ENCODE measurements at places on chromosomes 4 and X. TPM values are rescaled to one million over a fixed set of nuclear protein-coding genes. Genes with fewer than 3 reads are reported as not detected.

GRCh38 chr4:55758570-55758969 lies 61.0 kb upstream of the EXOC1L start:
- DNase-seq: no peak

DNA sequence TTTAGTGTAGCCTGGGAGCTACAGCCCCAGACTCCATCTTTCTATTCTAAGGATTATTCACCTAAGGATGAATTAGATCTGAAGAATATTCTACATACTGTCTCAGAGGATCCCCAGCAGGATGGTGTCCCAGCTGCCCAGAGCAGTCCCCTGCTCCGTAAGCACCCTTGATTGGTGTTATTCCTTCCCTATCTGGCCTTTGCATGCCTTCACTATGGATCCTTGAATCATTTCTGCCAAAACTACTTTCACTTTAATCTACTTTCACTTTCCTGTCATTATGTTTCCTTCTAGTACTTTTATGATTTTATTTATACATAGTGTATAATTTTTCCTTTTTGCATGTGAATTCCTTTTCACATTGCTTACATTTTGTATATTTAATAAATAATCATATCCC lies 39.2 kb downstream of the ARHGAP24 start:
- DNase-seq: no peak

- DNase-seq: no peak
Measured at GRCh38 chr4:95526075-95526474, 22.7 kb downstream of the UNC5C start.

DNA sequence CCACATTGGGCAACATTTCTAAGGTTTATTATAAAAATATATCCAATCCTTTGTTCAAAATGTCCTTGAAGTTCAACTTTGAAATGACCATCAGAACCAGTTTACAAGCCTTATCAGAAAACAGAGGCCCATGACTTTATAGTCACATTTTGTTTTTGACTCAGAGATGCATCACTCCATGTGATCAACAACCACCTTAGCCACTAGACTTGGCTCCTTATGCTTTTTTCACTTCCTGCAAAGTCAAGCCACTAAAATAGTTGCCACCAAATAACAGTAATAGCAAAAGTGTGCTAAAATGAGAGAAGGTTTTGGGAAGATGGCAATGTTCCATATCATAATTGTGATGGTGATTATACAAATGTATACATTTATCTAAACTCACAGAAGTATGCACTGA lies 181.7 kb downstream of the MAML3 start:
- no peak for DNase-seq

Gene GRPR
- total RNA-seq: 0.56 TPM

DNA sequence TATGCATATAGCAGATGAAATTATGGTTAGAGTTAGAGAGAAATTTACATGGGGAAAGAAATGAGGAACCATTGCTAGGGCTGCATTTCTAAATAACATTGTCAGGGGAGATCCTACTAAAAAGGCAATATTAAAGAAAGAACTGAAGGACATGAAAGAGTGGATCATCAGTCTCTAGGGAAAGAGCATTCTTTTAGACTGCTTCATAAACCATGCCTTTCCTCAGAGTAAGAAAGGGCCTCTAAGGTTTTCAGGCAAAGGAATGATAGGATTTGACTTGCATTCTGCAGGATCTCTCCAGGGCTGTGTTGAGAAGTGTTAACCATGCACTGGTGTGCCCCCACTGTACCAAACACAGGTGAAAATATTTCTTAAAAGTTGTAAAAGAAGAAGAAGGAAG lies 385.4 kb upstream of the MAD2L1 start:
- no peak for DNase-seq

Gene STS
- 7.2 TPM for total RNA-seq

- DNase-seq: no peak
Measured at GRCh38 chrX:1582686-1583437, 8.5 kb upstream of the AKAP17A start.

Gene PTPN13
- 44.1 TPM for total RNA-seq

Gene AIMP1
- 30.2 TPM for total RNA-seq

Gene LNX1
- total RNA-seq: 0.10 TPM

Gene PLK4
- total RNA-seq: 5.6 TPM

DNA sequence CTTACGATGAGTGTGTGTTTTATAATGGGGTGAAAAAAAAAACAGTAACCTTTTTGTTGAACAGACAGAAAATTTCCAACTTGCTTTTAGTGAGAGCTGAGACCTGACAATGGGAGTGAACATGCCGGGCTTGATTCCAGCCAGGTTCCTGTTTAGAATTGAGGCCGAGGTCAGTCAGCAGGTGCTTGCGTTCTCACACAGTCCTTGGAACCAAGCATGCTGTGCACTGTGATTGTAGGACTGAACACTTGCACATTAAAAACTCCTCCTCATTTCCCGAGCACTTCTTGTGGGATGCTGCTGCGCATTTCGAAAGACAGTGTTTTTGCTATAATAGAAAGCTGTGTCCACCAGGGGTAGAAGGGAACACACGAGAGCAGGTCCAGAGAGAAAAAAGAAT lies 51.8 kb downstream of the TMEM131L start:
- DNase-seq: no peak

GRCh38 chrX:45400027-45400779 lies 199.5 kb upstream of the DIPK2B start:
- no peak for DNase-seq

DNA sequence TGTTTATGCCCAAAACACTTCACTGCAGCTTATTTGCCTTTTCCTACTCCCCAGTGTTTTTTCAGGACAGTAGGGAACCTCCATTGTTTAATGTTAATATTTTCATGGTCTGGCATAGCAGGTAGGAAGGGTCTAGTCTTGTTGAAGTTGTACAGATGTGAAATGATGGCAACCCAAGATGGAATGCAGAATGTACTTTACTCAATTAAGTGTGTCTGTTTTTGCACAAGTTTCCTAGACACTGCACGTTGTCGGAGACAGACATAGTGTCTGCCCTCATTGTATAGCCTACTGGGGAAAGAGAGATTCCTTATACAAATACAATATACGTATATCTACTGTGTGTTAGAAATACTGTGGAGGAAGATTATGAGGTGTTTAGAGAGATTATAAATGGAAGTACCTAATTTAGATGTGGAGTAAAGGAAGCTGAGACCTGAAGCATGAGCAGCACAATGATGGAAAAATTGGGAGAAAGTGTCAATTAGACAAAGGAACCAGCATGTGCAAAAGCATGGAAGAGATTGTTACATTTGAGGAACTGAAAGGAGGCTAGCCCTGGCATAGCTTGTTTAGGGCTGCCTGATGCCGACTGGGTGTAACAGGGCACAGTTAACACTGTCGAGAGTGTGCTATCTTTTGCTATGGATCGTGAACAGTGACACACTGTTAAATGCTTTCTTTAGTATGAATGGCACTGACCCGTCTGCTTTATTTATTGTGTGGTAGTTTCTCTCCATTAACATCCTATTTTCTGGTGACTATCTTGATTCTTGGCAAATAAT lies 18.4 kb downstream of the CPEB2 start:
- DNase-seq: no peak

- no peak for DNase-seq
Measured at GRCh38 chr4:163196926-163197480, 30.3 kb upstream of the NAF1 start.

DNA sequence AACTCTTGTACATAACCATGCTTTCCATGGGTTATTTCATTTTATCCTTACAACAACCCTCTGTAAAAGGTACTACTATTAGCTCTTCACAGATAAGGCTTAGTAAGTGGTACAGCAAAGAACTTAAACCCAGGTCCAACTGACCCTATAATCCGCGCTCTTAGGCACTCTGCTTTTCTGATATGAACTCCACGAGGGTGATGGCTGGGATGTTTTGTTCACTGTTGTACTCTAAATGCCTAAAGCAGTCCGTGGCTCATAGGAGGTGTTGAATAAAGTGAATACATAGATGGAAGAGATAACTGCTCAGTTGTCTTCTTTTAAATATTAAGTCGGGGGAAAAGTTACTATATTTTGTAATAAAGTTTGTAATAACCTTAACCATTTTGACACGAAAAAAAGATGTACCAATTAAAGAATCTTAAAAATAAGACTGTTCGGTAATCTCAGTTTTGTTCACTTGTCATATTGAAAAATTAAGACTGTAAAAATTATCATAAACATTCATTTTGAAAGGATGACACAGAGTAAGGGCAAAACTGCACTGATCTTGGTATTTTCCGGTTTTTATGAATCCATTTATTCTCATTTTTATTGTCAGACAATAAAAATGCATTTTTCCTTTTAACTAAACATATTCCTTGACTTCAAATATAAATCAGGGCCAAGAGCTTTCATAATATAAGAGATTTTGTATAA lies 166.5 kb downstream of the FBXW7 start:
- DNase-seq: no peak

- no peak for DNase-seq
Measured at GRCh38 chr4:133131829-133132460, 17.1 kb upstream of the PCDH10 start.

Gene XAGE1A
- not detected for total RNA-seq

DNA sequence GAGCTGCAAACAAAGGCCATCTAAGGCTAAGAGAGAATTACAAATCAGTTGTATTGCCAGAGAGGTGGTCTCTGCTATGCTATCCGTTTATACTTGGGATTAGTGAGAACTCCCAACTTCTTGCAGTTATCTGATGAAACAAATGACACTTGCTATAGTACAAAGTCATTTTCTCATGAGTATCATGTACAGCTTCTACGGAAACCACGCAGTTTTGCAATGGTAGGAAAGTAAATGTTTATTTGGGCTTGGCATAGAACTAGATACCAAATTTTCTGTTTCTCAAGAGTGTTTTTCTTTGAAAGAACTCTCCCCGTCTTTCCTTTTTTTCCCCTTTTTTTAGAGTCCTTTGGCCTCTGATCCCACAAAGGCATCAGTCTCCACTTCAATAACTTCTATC lies 128.2 kb upstream of the ENPEP start:
- no peak for DNase-seq

DNA sequence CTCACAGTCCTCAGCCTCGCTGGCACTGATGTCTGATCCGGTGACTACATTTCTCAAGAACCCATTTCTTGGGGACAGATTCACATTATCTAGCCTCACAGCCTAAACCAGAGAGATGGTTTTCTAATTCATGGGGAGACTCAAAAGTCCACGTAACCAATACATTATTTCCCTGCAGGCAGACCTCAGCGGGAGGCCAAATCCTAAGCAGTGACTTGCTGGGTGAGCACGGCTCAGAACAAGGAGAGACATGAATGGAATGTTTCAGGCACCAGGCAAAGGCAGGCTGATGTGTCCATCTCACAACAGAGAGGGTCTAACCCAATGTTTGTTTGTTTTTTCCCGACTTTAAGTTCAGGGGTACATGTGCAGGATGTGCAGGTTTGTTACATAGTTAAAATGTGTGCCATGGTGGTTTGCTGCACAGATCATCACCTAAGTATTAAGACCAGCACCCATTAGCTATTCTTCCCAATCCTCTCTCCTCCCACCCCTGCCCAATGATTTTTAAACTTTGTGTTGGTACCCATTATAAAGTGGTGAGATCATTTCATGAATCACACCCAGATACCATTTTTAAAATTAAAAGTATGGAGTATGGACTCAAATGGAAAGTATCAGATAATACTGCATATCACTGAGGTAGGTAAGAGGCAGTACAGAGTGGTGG lies 53.3 kb downstream of the SCD5 start:
- no peak for DNase-seq
